GM23248 (cell line): ENCODE measurements at places on chromosomes 3 and 15.

- DNase-seq: peak; percentile 13
These were observed 37.7 kb upstream of the GNB5 start for GRCh38 chr15:52228921-52229320.

DNA sequence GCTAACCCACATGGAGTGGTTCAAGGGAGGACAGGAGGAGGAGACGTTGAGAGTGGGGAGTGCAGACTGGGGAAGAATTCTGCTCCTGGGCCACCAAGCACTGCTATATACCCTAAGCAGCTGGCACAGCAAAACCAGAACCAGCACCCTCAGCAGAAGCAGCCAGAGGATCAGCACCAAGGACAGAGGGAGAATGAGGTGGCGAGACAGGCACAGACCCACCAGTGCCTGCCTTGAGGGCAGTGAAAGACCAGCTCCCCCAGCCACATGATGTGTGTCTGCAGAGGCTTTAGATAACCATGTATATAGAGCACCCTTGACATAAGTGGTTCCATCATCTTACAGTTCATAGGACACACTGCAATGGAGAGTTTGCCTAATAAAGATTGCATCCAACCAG is 319.0 kb downstream of the GABRB3 start:
- DNase-seq: no peak

DNA sequence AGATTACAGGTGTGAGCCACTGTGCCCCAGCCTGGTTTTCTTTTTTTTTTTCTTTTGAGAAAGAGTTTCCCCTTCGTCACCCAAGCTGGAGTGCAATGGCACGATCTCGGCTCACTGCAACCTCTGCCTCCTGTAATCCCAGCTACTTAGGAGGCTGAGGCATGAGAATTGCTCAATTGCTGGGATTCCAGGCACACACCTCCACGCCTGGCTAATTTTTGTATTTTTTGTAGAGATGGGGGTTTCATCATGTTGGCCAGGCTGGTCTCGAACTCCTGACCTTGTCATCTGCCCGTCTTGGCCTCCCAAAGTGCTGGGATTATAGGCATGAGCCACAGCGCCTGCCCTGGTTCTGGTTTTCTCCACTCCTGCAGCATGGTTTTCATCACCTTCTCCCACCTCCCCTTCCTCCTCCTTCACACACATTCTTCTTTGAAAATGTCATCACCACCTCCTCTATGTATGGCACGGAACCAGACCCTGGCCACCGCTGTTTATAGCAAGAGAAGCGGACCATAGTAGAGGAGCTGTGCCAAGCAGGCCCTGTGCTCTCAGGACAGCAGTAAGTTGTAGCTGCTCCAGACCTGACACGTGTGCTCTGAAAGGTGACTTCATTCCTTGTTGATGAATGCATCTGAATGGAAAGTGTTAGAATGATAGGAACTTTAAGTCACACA is 14.6 kb upstream of the AHSG start:
- DNase-seq: peak; percentile 77

- DNase-seq: peak; percentile 91
These were observed 129.8 kb downstream of the SATB1 start for GRCh38 chr3:18295171-18295920.

DNA sequence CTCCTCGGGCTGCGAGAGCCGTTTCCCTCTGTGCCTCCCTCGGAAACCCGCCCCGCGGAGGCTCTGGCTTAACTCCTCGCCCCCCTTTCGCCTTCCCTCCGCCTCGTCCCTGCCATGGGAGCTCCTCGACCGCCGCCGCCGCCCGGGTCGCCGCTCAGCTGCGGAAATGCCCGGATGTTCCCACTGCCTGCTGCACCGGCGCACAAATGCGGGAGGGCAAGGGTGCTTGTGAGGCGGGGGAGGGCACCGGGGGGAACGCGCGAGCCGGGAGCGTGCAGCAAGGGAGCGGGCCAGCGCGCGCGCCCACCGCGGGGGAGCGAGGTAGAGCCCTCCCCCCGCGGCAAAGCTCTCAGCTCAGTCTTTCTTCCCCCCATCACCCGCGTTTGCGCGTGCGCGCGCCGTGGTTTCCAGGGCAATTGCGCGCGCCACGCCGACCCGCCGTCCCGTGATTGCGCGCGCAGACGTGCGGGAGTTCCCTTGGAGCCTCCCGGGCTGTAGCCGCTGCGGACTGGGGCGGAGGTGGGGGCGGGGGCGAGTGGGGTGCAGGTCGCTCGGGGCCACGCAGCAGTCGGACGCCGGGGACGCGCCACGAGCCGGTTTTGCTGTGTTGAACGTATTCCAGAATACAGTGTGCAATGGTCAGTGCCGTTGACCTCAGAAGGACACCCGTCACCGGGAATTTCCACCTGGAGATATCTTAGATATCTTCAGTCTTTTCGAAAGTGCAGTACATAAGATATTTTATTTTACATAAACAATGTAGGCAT is at the start of gene DMXL2:
Gene DMXL2, minus strand, starts transcription at position 168 of the 767 bp plus-strand sequence. CDS start 226 bp downstream, outside the sequence.
- DNase-seq: peak; percentile 91

DNA sequence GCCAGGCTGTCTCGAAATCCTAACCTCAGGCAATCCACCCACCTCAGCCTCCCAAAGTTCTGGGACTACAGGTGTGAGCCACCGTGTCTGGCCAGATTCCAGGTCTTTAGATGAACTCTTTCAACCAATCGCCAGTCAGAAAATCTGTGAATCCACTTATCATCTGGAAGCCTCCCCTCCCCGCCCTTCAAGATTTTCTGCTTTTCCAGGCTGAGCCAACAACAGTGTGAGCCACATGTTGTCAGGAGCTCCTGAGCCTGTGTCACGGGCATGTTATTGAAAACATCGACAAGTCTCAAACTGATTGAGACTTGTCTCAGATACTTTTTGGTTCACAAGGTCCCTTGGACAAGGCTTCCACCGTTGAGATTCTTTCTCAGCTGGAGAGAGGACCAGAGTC is 52.0 kb upstream of the TRPM1 start:
- no peak for DNase-seq

DNA sequence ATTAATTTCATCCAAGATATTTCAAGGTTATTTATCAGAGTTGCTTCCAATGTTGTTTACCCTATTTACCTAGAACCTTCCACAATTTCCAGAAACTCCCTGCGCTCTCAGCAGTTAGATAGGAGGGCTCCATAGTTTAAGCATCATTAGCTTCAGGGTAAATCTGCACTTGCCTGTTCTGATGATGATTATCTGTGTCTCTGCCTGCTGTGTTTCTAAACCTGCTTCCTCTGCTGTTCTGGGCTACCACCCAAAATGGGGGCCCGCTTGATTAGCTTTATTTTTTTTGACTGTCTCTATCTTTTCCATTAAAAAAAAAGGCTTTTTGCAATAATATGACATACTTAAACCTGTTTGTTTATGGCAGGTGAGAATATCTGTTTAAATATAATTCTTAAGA is 472.4 kb downstream of the DIPK2A start:
- no peak for DNase-seq

- DNase-seq: no peak
These were observed 717.6 kb upstream of the GOLIM4 start for GRCh38 chr3:168813225-168813802.

DNA sequence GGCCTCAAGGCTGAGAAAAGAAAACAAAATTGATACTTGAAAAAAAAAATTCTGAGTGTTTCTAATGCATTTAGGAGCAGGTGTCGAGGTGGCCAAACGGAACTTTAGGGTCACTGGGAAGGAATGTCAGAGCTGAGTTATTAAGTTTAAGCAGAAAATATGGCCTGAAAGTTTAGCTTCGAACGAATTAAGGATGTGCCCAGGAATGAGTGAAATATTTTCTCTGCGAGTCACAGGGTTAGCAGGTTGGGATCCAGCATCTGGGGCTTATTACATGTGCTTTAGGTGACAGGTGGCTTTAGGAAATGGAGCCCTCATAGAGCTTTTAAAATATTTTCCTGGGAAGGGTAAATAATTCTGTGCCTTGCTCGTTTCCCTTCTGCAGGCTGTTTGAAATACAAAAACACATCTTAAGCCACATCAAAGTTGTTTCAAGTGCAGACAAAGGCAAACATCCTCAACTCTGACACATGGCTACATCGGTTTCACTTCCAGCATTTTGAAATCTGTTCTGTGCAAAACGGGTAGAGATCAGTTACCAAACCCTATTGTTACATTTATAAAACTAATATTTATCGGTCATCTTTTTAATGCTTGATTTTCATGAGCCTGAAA is 143.1 kb upstream of the ARRDC4 start:
- no peak for DNase-seq

- DNase-seq: peak; percentile 23
These were observed 43.6 kb downstream of the ABTB1 start for GRCh38 chr3:127716384-127716783.

GRCh38 chr3:138919325-138919724 is 27.6 kb downstream of the FOXL2 start:
- no peak for DNase-seq

DNA sequence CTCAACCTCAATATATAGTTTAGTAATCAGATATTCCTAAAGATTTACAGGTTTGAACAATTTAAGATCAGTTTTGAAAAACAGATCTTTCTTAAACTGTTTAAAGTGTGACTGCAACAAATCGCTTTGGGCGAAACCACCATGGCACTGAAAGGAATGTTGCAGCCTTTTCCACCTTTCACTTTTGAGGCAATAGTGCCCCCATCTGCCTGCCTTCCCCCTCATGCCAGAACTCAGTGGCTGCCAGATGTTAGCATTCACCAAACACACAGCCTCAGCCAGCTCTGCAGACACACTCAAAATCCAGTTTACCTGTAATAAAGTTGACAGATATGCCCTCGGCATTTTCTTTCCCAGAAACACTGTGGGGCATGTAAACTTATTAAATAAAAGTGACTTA is 3.3 kb downstream of the LYSMD4 start:
- DNase-seq: peak; percentile 69
